Muscle of leg (tissue), 16 donors: ENCODE measurements at places on chromosomes 12 and 14.

GRCh38 chr14:49959822-49960408 lies 67.0 kb downstream of the ARF6 start:
- no peak for DNase-seq

DNA sequence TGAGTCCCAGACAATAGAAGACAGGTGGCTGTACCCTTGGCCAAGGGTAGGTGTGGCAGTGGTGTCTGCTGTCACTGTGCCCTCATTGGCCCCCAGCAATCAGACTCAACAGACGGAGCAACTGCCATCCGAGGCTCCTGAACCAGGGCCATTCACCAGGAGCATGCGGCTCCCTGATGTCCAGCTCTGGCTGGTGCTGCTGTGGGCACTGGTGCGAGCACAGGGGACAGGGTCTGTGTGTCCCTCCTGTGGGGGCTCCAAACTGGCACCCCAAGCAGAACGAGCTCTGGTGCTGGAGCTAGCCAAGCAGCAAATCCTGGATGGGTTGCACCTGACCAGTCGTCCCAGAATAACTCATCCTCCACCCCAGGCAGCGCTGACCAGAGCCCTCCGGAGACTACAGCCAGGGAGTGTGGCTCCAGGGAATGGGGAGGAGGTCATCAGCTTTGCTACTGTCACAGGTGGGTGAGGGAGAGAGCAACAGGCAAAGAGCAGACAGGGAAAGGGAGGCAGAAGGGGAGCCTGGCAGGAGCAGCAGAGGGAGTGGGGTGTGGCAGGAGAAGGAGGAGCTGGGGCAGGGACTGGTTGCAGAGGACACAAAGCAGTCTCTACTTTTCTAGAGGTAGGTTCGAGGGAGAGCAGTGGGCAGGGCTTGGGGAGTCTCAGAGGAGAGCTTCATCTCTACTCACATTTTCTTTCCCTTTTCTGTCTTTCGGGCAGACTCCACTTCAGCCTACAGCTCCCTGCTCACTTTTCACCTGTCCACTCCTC lies 452 bp downstream of the INHBE start:
- DNase-seq, result no peak

- DNase-seq, result peak; percentile 87
These were observed 386.8 kb downstream of the BCAT1 start for GRCh38 chr12:24561882-24562770.

DNA sequence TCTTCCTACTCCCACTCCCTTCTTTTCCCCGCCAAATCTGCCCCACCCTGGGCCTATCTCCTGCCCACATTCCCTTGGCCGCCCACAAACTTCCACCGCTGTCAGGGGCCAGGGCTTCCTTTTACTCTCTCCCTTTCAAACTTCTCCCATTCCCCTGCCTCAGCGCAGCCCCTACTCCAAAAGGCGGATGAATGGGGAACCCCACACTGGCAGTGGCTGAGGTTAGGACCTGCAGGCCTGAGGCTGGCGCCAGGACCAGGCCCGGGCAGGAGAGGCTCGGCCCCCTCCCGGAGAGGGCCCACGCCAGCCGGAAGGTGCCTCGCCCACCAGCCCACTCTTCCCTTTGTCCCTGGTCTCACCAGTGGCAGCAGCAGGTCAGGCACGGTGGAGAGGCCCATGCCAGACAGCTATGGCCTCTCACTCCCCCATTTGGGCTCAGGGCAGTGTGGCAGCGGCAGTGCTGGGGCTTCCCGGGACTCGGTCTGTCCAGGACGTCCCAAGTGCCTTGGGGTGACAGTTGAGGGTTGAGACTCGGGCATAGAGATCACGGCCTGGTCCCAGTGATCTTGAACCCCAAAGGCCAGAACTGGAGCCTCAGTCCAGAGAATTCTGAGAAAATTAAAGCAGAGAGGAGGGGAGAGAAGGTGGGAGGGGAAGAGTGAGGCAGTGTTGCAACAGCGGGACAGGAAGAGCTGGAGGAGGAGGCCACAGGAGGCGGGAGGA lies at the start of gene TNFRSF1A:
Gene TNFRSF1A (minus strand): TSS at position 660 of the 723 bp plus-strand sequence. CDS start 262 bp downstream, at position 398.
- DNase-seq, result peak; percentile 94

GRCh38 chr12:107748472-107748871 lies 12.5 kb downstream of the PRDM4 start:
- peak; percentile 6 for DNase-seq

GRCh38 chr12:119574255-119574654 lies 19.3 kb upstream of the TMEM233 start:
- DNase-seq, result no peak

GRCh38 chr12:89047856-89048418 lies 304.4 kb downstream of the DUSP6 start:
- no peak for DNase-seq

DNA sequence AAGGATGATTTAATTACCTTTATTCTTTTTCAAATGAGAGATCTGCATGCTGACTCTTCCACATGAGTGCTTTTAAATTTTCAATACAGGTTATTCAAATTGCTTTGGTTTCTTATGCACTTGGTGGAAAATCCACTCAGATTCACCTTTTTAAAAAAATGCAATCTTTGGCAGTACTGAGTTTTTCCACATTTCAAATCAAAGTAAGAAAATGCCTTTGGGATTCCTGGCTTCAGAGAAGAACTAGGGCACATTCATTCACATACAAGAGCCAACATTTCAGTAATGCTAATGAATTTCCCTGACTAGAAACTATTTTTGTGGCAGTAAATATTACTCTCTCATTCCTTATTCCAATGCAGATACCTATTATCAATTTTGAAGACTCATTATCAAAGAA lies 342.2 kb downstream of the ETNK1 start:
- DNase-seq, result peak; percentile 59

DNA sequence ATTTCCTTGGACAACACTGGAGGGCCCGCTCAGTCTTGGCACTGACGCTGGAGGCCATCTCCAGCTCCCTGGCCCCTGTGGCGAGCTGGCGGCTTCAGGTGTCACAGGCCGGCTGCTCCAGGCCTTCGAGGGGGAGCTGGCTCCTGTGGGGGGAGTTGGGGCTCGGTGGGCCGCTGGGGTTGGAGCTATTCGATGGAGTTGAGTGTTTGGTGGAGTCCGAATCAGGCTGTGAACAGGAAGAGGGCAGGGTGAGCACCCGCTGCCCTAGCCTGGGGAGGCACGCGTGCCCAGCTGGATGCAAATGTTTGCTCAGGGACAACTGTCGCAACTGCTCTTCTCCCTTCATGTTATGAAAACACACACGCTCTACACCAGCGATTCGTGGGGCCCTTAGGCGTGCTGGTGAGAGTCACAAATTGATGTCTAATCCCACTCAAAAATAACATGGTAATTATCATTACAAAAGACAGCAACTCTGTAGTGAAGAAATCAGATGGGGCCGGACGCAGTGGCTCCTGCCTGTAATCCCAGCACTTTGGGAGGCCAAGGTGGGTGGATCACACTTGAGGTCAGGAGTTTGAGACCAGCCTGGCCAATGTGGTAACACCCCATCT lies 11.3 kb downstream of the AMN start:
- DNase-seq, result no peak

DNA sequence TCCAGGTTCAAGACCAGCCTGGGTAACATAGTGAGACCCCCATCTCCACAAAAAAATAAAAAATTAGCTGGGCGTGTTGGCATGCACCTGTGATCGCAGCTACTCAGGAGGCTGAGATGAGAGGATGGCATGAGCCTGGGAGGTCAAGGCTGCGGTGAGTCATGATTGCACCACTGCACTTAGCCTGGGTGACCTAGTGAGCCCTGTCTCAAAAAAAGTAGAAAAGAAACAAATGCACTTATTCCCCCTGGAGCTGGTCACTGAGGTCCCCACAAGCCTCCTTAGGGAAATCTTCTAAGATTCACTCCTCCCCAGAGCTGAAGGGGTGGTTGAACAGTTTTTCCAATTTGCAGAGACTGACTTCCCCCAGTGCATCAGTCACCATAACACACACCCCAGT lies 1.6 kb downstream of the CD9 start:
- no peak for DNase-seq

GRCh38 chr12:95214466-95214865 lies 2.8 kb downstream of the FGD6 start:
- peak; percentile 16 for DNase-seq

DNA sequence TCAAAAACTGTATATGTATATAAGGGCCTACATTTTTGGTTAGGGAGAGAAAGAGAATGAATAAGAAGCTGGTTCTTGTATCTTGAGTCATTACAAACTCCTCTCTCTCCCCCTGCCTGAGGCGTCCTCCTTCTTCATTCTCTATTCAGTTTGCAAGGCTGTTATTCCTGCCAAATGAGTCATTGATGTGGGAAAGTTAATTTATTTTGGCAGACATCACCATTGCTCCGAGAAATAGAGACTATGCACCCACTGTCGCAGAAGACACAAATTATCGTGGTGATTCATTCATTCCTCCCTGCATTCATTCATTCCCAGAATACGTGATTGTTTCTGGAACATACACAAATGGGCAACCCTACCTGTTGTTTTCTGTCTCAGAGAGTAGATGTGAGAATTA lies 112.5 kb upstream of the MED13L start:
- DNase-seq, result no peak

GRCh38 chr14:103472939-103473338 lies 49.7 kb downstream of the CKB start:
- no peak for DNase-seq

DNA sequence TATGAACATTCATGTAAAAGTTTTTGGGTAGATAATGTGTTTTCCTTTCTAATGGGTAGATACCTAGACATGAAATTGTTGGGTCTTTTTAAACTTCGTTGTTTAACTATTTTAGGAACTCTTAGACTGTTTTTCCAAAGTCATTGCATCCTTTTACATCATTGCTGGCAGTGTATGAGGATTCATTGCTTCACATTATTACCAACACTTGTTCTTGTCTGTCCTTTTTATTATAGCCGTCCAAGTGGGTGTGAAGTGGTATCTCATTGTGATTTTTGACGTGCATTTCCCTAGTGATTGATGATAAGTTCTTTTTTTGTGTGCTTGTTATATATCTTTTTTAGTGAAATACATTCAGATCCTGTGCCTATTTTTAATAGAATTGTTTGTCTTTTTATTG lies 39.4 kb downstream of the USP15 start:
- DNase-seq, result no peak

DNA sequence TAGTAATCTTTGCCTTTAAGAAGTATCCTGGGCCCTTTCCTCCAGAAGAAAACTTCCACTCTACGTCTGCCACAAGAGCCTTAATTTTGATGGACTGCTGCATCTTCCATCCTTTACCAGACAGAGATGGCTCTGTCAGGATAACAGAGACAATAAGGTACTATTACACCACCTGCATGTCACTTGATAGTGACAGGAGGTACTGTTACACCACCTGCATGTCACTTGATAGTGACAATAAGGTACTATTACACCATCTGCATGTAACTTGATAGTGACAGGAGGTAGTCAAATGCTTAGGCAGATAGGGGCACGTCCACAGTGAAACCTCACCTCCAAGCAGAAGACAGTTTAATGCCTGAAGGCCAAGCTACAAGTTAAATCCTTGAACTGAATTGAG lies 13.9 kb downstream of the OR6C74 start:
- no peak for DNase-seq

DNA sequence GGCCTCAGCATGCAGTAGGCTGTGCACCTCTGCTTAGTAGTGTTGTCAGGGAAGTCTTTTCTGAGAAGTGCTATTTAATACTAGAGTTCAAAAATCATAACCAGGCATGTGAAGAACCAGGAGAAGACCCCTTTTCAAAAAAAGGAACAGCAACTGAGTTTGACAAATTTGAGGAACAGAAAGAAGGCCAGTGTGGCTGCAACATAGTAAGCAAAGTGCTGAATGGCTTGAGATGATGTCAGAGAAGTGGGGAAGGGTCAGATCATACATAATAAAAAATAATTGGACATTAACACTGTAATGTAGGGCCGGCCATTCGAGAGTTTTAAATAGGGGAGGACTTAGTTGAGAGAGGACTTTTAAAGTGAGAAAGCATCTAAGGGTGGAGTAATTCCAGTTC lies 11.1 kb upstream of the CNTN1 start:
- no peak for DNase-seq

- peak; percentile 48 for DNase-seq
These were observed 13.4 kb downstream of the TNFAIP2 start for GRCh38 chr14:103136388-103137271.

- peak; percentile 75 for DNase-seq
These were observed 161.3 kb upstream of the LMNTD1 start for GRCh38 chr12:25714198-25714984.

DNA sequence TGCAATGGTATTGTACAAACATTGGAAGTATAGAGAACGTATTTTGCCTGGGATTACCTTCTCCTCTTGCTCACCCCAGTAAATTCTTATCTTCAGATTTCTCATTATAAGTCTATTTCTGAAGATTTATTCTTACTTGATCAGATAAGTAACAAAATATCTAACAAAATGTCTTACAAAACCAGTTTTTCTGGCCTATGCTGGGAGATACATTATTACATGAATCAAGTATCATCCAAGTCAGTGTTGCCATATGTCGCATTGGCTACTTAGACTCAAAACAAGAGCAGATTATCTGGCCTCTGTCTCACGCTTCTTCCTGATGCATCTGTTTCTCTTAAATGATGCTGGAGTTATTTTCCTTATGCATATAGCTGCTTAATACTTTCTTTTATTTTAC lies 408.5 kb downstream of the CCER1 start:
- DNase-seq, result no peak

DNA sequence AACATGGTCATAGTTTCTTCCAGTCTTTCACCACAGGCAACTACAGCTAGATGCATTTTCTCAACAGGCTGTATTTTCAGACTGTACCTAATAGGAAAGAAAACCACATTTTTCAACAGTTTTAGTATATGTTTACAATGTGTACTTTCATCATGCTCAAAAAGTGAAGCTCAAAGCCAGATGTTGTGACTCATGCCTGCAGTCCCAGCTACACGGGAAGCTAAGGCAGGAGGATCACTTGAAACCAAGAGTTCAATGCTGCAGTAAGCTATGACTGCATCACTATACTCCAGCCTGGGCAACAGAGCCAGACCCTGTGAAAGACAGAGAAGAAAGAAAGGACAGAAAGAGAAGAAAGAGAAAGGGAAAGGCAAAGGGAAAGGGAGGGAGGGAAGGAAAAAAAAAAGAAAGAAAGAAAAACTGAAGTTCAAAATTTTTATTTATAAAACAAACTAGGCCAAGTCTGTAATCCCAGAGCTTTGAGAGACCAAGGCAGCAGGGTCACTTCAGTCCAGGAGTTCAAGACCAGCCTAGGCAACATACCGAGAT lies 25.5 kb downstream of the GXYLT1 start:
- no peak for DNase-seq

GRCh38 chr14:66540038-66540437 lies 32.1 kb downstream of the GPHN start:
- no peak for DNase-seq

- no peak for DNase-seq
These were observed 326.8 kb downstream of the SYT1 start for GRCh38 chr12:79191391-79191790.

- DNase-seq, result peak; percentile 81
These were observed 24.9 kb downstream of the SLC6A12 start for GRCh38 chr12:188910-189621.

GRCh38 chr12:72448805-72449204 lies 176.6 kb downstream of the TRHDE start:
- no peak for DNase-seq

- DNase-seq, result no peak
These were observed 33.2 kb upstream of the RASSF3 start for GRCh38 chr12:64577046-64577445.
